ENCODE measurements at places on chromosomes 3 and 15. TPM values are rescaled to one million over a fixed set of nuclear protein-coding genes. Genes with fewer than 3 reads are reported as not detected.

C2CD4A gene
- not detected for polyA plus RNA-seq

GPR149 gene
- polyA plus RNA-seq = not detected

CCDC54 gene
- not detected for polyA plus RNA-seq

SIDT1 gene
- polyA plus RNA-seq = 0.02 TPM

CA12 gene
- polyA plus RNA-seq = 8.8 TPM

CSPG4 gene
- polyA plus RNA-seq = 2.7 TPM

METTL6 gene
- polyA plus RNA-seq = 15.4 TPM

DNA sequence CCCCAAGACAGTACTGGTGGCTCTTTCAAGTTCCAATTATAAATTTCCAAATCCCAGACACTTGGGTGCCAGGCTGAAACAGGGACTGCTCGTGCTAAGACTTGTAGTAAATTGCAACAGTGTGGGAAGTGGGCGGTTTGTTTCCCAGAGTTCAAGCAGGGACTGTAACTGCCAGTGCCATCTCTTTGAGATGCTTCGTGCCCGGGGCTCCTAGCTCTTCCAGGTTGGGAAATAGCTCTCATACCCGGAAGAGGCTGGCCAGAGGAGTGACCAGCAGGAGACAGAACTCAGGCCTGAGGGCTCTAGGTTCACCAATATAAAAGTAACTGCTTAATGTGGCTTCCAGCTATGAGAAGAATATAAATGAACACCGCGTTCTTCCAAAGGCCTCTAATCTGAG is 54.0 kb upstream of the NEO1 start:
- DNase-seq = peak; percentile 33

GRCh38 chr15:33846142-33846541 is 122.2 kb upstream of the CHRM5 start:
- no peak for DNase-seq

GRCh38 chr3:190596349-190597285 is 82.7 kb downstream of the IL1RAP start:
- DNase-seq = no peak

DNA sequence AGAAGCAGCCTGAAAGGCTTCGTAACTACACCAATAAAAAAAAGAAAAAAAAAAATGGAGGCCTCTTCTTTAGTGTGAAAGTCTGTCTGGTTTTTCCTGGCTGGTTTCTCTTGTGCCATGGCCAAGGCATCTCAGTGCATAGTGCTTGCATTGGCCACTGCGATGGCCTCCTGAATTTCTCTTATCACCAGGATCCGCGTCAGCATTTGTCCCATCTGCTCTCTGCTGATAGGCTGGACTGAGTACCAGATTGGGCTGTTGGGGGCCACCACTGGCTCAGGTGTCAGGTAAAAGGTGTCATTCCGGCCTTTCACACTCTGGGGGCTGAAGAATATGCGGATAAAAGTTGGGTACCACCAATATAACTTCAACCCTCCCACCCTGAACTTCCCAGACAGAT is 1.1 kb upstream of the IMPDH2 start:
- no peak for DNase-seq

- peak; percentile 81 for DNase-seq
Observed at GRCh38 chr3:171809611-171809860, 747 bp downstream of the PLD1 start.

DNA sequence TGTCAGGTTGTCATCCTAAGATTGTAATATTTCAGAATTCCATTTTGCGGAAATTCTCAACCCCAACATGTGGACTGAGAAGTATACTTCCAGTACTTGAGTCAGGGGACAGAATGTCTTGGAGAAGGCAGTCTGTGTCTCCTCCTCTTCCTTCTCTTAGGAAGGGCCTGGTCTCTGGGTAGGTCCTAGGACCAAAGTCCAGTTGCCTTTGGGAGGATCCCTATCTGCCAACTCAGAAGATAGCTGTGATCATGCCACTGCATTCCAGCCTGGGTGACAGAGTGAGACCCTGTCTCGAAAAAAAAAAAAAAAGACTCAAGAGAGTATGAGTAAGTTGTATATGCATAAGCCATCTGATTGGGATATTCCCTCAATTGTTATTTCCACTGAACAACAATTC is 23.9 kb upstream of the FAM3D start:
- DNase-seq = no peak

DNA sequence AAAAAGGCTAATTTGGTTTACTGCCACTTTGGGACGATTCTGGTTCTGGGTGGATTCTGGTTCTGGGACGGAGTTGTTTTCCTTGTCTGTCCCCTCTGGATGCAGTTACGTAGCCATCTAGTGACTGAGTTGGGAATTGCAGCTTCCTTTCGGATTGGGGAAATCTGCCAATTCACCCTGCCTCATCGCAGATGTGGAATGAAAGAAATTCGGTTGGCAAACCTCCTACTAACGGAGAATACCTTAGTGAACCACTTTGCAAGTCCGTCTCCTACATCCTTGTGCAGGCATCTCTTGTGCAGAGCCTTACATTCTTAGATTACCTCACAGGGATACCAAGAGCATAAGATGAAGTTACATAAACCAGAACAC is 31.5 kb upstream of the AP4E1 start:
- peak; percentile 58 for DNase-seq

GRCh38 chr3:81951106-81951505 is 189.7 kb upstream of the GBE1 start:
- DNase-seq = no peak

DNA sequence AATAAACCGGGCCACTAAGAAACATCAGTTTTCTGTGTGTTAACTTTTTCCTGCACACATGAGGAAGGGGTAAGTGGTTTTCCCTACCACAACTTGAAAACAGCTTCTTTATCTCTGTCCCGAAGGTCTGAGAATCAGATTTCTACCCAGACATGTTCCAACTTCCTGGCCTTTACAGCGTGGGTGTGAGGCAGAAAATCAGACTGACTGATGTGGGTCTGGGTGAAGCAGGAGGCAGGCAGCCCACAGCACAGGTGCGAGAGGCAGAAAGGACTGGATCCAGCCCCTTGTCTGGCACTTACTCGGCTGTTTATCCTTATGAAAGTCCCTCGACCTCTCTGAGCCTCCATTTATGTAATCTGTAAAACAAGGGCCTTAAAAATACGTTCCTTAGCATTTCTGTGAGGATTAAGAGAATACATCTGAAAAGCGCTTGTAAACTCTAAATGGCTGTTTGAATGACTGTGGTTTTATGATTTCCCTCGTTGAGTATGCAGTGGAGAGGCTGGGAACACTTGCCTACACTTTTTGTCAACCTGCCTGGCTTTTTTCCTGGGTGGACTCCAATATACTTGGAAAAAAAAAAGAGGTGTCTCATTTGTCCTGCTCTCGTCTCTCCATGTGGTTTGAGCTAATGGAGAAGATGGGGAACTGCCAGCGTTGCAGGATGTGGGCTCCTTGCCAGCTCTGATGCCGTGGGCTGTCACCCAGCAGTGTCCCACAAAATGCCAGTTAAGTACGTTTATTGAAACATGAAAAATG is 3.1 kb downstream of the AGBL1 start:
- DNase-seq = no peak

DNA sequence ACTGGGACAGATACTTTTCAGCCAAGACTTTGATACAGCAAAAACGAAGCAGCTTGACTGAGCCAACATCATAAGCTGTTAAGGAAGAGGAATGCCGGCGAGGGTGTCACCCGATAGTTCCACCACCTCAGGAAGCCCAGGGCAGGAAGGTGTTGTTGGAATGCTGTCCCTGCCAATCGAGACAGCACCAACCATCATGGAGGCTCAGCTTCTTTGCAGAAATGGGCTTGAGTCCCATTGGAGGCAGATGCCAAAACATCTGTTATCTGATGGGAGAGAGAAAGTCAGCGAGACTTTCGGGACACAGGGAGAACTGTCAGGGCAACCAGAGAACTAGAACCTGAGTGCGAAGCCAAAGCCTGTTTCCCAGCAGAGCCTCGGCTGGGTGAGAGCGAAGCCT is 50.7 kb downstream of the CA12 start:
- no peak for DNase-seq

DNA sequence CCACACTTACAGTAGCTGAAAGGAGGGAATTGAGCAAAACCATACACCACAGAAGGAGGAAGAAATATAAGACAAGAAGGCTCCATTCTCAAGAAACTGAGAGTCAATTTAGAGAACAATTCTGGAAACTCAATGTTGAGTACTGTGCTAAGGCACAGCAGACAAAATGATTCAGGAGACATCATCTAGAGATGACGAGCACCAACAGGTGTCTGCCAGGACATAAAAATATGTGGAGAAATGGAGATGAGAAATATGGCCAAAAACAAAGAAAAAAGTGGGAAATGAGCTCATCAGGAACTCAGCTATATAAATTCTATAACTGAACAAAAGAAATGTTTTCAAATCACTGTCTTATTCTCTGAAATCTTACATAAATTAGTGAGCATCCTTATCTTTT is 343.7 kb downstream of the ERC2 start:
- no peak for DNase-seq

- peak; percentile 37 for DNase-seq
Observed at GRCh38 chr15:44882499-44882968, 74.0 kb upstream of the TERB2 start.

- no peak for DNase-seq
Observed at GRCh38 chr3:107345822-107346405, 31.3 kb upstream of the CCDC54 start.

GRCh38 chr3:196941729-196942225 is 551 bp downstream of the NCBP2 start:
- DNase-seq = no peak

DNA sequence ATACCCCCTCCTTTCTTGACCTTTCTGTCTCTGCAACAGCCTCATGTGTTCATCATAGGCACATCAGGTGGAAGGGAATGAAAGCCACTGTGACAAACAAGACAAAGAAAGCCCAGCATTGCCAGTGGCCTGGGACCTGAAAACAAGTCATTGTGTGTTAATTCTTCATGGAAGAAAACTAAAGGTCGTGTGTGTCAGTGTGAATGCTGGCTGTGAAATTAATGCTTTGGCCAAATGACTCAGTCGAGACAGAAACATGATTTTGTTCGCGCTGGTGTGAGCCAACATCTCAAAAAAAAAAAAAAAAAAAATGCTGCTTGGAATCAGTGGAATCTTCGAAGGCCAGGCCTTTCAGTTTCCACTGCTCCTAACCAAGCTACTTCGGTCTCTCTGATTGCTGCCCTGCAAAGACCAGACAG is 386.5 kb upstream of the PROK2 start:
- no peak for DNase-seq

GRCh38 chr15:70741107-70741531 is 22.2 kb downstream of the UACA start:
- no peak for DNase-seq

DNA sequence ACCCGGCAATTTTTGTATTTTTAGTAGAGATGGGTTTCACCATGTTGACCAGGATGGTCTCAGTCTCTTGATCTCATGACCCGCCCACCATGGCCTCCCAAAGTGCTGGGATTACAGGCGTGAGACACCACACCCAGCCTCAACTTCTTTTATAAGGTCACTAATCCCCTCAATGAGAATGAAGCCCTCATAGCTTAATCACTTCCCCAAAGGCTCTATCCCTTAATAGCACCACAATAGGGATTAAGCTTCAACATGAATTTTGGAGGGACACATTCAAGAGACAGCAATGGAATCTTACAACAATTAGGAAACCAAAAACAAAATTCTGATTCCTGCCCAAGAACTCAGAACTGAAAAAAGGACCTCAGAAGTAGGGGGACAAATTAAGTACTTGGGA is 126.8 kb downstream of the ATP1B3 start:
- no peak for DNase-seq

DNA sequence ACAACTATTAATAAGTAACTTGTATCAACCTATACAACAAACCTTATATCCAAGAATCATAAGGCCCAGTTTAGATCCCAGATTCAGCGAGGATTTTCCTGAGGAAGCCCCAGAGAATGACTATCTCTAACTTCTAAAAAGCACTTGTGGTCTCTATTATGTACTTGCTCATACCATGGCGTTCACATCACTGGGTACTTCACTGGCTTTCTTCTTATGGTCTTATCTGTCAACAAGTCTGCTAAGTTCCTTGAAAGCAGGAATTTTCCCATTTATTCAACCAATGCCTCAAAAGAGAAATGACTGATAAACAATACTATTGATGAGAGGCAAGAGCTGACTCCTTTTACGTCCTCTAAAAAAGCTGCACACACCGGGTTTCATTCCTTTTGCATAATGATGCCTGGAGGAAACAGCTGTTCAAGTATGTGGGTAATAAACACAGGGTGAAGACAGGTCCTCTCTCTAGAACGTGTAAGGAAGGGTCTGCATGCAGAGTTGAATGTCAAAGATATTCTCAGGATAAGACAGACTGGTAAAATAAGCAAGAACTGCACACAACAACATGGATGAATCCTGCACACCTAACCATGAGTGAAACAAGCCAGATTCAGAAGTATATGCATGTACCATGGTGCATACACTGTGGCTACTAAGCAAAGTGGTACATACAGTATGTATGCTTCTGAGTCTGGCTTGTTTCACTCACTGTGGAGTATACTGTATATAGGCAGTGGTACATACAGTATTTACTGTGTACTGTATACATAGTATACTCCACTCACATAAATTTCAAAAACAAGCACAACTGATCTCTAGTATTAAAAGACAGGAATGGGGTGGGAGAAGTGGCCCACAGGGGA is 408.7 kb downstream of the SHQ1 start:
- DNase-seq = no peak

GRCh38 chr15:36882487-36883131 is 217.7 kb downstream of the MEIS2 start:
- no peak for DNase-seq

DNA sequence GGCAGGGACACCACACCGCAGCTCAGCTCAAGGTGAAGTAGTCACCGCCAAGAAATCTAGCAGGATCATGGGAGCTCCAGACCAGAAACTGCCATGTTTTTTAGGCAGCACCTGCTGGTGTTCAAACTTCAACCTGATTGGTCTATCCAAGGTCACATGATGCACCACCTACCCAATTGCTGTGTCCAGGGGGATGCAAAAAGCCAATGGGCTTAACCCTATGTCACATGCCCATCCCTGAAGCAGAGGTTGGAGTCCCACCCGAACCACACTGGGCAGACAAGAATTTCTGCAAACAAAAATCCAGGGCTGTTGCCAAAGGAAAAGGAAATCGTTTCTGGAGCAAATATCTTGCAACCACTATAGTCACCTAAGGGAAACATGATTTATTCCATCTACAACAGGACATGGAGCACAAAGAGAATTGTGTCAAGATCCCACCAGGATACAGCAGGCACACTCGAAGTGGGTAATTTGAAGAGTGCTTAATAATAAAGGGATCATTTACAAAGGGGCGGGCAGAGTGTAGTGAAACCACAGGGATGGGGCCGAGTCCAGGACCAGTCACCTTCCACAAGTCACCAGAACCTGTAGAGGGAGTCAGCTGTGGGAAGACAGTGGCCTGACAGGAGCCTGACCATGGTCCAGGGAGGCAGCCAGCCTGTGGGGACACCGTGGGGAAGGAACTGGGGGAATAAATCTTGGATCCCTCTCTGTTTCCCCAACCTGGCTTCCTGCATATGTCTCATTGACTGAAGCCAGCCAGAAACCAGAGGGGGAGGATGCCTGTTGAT is 34.2 kb upstream of the TSEN2 start:
- DNase-seq = no peak

Data from foreskin keratinocyte (primary cell).